Activated naive CD8-positive, alpha-beta T cell treated with anti-CD3 and anti-CD28 coated beads, Interleukin-2, amount 10 ng/mL, durations not matched to agents 7 days and 5 days (primary cell): ENCODE measurements at places on chromosomes 3 and 15. TPM values are rescaled to one million over a fixed set of nuclear protein-coding genes. Genes with fewer than 3 reads are reported as not detected.

DNA sequence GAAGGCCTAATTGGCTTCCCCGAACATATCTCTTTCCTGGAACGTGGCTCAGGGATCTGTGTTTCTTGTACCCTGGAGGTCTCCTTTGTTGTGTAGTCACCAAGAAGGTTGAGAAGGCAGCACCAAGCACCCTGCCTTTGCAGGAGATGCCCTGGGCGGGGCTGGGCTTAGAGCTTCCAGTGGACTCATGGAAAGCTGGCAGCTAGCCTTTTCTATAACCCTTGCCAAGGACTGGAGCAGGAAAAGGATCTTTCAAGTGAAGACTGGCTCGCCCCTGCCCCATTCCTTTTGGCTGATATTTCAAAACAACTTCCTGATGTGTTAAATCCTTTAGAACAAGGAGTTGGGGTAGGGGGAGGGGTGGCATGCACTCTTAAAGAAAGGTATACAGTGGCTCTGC, 58.9 kb upstream of the EPHA6 start:
- DNase-seq = no peak

GRCh38 chr3:3699816-3700633, 99.2 kb upstream of the LRRN1 start:
- no peak for DNase-seq

GRCh38 chr3:115676336-115676735, 53.0 kb downstream of the GAP43 start:
- no peak for DNase-seq

- no peak for DNase-seq
Observed at GRCh38 chr3:100209948-100210771, 50.6 kb upstream of the TBC1D23 start.

DNA sequence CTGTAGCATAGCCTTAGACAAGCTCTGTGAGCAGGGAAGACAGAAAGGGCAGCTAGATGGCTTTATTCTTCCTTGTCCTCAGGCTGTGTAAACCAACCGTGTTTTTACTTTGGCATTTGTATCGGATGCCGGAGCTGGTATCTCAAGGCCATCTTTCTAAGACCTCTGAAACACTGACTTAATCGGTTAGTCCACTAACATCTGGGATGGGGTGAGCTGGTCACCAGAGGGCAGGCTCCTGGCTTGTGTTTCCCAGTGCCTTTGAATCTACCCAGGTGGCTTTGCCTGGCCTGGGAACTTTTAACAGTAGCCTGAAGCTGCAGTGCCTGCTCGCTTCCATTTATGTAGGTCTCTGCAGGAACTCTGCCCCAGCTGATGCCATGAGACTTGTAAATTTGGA, 252.7 kb downstream of the NR1D2 start:
- DNase-seq = no peak

DNA sequence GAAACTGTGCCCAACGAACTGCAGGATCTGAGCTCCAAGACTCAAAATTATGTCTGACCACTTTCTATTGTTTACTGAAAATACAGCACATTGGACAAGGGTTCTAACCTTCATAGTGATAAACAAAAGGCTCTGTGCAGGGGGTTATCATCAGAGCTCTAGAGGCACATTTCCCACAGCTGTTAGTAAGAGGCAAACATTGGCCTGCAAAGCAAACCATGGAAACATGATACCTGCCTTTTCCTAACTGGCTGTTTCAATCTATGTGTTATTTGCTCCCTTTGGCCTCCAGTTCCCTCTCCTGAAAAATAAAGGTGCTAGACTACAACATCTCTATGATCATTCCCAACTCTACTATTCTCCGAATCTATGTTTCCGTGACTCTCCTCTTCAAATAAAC, 159.7 kb upstream of the ARHGEF26 start:
- no peak for DNase-seq

DNA sequence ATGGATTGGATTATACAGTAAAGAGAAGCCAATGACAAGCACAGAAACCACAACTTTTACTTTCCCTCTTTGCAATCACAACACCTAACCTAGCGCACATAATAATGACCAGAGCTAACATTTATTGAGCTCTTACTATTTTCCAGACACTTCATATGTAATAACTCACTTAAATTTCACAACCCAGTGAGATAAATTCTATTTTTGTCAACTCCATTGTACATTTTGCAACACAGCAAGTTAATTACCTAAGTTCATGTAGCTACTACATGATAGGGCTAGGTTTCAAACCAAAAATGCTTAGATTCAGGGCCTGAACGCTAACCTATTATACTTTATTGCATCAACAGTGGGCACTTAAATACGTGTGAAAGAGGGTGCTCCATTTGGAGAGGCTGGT, 89.5 kb downstream of the GADL1 start:
- no peak for DNase-seq

- DNase-seq = no peak
Observed at GRCh38 chr3:45179163-45179562, 33.0 kb upstream of the CDCP1 start.

DNA sequence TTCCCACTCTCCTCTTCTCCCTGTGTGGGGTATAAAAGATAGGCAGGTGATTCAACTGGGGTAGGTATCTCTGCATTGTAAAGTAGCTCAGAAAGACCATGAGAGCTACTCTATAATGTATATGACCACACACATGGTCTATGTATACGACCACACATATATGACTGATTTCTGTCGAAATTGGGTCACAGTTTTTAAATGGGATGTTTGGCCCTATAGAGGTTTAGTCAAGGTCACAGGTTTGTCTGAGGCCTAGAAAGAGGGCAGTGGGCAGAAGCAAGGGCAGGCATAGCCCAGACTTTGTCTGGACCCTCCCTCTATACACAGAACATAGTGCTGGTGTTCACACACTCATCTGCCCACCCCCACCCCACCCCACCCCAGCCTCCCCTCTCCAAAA, 4.4 kb downstream of the LAMP3 start:
- DNase-seq = no peak

- no peak for DNase-seq
Observed at GRCh38 chr15:38689522-38689921, 124.9 kb upstream of the RASGRP1 start.

- no peak for DNase-seq
Observed at GRCh38 chr3:156246961-156247725, 126.8 kb downstream of the KCNAB1 start.

- no peak for DNase-seq
Observed at GRCh38 chr3:42022355-42022754, 60.5 kb upstream of the ULK4 start.

DNA sequence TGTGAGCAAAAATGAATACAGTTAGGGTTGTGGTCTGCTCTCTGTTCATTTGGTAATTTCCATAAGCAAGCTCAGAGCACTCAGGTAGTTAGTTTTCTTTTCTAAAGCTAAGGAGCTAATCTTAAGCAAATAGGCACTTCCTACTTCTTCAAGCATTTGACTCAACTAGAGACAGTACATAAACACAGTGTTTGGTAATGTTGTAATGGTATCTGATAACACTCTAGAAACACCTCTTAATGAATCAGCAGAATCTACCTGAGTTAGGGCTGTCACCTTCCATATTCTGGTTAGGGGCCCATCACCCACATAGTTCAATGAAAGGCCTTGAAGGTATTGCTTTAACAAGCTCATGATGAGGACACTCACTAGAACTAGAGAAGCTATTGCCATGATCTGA, 83.1 kb downstream of the PLCH1 start:
- DNase-seq = no peak

DNA sequence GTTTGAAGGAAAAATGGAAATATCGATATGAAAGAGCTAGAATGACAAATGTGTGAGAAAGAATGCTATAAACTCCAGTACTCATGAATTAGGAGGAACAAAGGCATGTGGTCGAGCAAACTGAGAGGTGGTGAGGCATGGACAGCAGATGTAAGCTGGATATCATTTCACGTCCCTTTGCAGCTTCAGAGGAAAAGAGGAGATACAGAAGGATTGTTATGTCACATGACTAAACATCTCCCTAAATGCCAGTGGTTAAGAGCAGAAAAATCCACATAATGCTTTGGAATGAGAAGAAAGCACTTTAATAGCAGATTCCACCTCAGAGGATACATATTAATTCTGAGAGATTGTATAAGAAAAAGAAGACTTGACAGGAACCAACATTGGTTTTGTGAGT, 248.7 kb downstream of the ZIC4 start:
- no peak for DNase-seq

DNA sequence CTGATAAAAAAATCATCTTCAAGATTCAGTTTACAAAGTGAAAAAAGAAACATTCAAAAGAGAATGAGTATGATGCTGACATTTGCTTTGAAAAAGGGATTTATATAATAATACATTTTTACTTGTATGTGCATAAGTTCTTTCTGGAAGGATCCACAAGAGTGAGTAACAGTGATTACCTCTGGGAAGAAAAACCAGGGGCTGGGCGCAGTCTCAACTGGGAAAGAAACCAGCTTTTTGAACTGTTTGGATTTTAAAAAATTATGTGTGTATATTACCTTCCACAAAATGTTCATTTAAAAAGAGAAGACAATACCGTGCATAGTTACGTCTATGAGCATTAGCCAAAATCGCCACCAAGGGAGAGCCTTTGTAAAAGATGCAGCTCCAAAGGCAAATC, 1.3 kb downstream of the CLEC3B start:
- DNase-seq = no peak

DNA sequence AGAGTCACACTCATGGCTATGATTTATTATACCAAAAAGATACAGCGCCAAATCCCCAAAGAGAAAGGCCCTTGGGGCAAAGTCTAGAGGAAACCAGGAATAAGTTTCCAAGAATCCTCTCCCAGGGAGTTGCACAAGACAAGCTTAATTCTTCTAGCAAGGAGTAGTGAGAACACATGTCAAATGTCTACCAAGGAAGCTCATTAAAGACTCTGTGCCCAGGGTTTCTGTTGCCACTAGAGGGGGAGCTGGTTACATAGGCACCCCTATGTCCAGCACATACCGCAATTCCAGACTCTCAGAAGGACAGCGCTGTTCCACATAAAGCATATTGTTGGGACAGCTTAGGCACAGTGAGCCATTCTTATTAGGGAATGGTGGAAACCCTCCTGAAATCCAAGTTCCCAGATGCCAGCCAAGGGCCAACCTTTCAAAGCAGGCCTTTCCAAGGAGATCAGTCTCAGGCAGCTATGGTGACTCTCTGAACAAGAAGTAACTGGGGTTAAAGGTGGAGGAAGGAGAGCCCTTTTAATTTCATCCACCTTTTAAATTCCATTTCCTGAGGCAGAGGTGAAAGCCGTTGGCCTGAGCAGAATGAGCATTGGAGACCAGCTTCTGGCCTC, 194.2 kb downstream of the UACA start:
- DNase-seq = no peak

MYZAP gene
- total RNA-seq = not detected

PRR23B gene
- total RNA-seq = not detected

PCOLCE2 gene
- total RNA-seq = not detected

KBTBD13 gene
- total RNA-seq = not detected

ADAMTSL3 gene
- not detected for total RNA-seq
